ENCODE measurements at places on chromosomes 1 and 21.
A peak's percentile ranks its signal among the peaks of the same experiment; 100 is the strongest.

- DNase-seq, result no peak
These were observed 89.3 kb downstream of the SIM2 start for GRCh38 chr21:36788120-36788638.

- peak; percentile 27 for DNase-seq
These were observed 17.4 kb downstream of the ZNF326 start for GRCh38 chr1:90012300-90012699.

DNA sequence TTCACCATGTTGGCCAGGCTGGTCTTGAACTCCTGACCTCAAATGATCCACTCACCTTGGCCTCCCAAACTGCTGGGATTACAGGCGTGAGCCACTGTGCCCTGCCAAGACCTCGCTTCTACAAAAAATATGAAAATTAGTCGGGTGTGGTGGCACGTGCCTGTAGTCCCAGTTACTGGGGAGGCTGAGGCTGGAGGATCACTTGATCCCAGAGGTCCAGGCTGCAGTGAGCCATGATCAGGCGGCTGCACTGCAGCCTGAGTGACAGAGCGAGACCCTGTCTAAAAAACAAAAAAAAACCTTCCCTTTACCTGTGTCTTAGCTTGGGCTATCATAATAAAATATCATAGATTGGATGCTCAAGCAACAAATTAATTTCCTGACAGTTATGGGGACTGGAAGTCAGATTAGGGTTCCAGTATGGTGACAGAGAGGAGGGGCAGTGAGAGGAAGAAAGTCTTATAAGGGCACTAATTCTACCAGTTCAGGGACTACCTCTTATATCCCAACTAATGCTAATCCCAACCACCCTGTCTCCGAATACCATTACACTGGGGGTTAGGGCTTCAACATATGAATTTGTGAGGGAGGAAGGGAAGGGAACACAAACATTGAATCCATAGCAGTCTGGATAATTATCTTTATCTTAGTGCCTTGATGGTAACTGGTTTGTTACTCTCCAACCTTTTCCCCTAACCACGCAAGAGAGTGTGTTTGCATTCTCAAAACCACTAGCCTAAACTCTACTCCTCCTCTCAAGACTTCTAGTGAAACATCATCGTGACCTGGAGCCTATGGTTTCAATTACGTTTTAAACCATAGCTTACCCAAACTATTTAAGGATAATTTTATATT is 1.0 kb upstream of the NAXE start:
- no peak for DNase-seq

DNA sequence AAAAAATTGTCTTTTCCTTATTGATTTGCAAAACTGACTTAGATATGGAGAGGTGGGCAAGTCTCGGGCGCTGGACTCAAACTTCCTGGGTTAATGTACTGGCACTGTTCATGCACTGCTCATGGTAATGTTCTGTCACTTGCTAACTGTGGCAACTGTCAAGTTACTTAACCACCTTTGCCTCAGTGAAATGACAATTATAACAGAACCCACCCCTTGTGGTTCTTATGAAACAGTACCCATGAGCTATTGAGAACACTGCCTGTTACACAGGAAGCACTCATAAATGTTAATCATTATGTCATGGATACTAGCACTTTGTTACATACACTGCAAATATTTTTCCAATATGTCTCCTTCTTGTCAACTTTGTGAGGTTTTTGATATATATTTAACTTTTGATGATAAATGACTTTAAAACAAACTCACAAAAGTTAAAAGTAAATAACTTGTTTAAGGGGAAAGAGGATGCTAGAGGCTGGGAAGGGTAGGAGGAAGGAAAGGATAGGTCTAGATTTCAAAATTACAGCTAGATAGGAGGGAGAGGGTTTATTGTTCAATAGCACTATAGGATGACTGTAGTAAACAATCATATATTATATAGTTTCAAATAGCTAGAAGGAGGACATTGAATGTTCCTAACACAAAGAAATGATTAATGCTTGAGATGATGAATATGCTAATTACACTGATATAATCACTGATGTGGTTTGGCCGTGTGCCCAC is 342.5 kb downstream of the ADGRL2 start:
- no peak for DNase-seq

GRCh38 chr1:182676274-182676673 is 8.1 kb downstream of the RGS8 start:
- peak; percentile 2 for DNase-seq

DNA sequence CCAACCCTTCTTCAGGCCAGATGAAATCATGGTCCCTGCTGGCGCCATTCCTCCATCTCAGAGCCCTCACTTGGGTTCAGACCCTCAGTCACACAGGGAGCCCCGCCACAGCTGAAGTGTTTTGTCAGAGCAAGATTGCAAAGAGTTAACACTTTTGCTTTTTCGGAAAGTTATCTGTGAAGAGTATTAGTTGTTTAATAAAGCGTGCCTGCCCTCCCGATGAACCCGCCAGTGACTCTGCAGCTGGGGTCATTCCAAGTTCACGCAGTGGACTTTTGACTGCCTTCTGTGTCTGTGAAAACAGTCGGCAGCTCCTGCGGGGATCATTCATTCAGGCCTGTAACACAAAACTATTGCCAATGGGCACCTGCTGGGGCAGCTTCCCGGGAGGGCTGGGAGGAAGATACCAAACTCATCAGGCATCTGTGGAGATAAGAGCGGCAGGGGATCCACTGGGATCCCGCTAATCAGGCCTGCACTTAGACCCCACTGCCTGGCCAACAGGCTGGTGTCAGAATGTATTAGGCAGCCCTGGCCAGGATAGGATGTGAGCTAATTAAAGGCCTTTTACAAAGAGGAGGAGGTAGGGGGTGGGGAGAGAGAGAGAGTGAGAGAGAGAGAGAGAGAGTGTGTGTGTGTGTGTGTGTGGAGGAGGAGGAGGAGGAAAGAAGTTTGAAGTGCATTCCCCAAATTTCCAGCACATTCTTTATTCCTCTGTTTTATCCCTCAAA is 184.5 kb downstream of the DHRS3 start:
- DNase-seq, result peak; percentile 68

GRCh38 chr1:21118167-21118566 is 58.5 kb downstream of the EIF4G3 start:
- DNase-seq, result no peak

- no peak for DNase-seq
These were observed 635.7 kb downstream of the KIF26B start for GRCh38 chr1:245790441-245790840.

GRCh38 chr1:58539553-58539952 is 7.0 kb downstream of the OMA1 start:
- peak; percentile 52 for DNase-seq

- no peak for DNase-seq
These were observed 18.8 kb upstream of the ARTN start for GRCh38 chr1:43914576-43915525.

GRCh38 chr1:145716641-145717345 is 2.5 kb upstream of the CD160 start:
- DNase-seq, result no peak

GRCh38 chr1:110262846-110263631 is 52.9 kb downstream of the KCNC4 start:
- no peak for DNase-seq

GRCh38 chr1:198183605-198184004 is 26.8 kb downstream of the NEK7 start:
- no peak for DNase-seq

DNA sequence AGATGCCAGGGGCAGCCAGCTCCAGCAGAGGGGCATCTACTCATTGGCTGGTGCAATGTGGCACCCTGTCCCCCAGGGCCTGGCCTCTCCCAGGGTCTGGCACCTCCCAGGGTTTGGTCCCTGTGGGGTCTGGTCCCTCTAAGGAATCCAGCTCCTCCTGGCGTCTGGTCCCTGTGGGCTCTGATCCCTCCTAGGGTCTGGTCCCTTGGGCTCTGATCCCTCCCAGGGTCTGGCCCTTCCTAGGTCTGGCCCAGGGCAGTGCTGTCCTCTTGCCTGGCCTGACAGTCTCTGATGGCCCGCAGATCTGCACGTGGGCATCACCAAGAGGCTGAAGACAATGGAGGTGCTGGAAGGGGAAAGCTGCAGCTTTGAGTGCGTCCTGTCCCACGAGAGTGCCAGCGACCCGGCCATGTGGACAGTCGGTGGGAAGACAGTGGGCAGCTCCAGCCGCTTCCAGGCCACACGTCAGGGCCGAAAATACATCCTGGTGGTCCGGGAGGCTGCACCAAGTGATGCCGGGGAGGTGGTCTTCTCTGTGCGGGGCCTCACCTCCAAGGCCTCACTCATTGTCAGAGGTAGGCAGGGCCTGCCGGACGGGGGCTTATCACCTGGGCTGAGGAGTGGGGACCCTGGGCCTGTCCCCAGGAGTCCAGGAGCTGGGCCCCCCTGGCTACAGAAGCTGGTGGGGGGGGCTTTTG is 73.9 kb downstream of the OBSCN start:
- DNase-seq, result no peak

GRCh38 chr1:102191723-102192122 is 195.0 kb upstream of the OLFM3 start:
- DNase-seq, result peak; percentile 2

DNA sequence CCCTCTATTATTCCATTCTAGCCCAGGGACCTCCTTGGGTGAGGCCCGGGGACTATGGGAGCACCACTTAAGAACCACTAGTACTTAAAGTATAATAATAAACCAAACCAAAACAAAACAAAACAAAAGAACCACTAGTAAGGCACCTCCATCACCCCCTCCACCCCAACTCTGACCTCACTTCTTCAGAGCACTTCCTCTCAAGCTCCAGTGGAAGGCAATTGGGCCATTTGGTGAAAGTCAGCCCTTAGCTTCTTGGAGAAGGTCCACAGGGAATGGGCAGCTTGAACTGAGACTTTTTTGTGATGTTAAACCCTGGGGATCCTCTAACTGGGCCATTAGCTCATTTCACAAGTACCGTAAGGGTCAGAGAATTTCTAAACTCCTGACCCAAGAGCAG is 237.3 kb downstream of the RHOU start:
- no peak for DNase-seq

DNA sequence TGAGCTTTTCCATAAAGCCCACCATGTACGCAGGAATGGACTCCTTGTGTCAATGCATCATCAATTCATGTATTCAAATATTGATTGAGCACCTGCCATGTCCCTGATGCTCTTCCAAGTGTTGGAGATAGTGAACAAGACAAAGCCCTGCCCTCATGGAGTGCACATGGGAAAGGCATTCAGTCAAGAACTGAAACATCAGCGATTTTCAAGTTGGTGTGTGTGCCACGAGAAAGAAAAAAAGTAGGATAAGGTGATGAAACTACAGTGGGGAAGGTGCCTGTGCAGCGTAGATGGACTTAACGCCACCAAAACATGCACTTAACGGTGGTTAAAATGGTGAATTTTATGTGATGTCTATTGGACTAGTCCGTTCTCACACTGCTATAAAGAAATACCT is 432.7 kb upstream of the VAMP3 start:
- no peak for DNase-seq

DNA sequence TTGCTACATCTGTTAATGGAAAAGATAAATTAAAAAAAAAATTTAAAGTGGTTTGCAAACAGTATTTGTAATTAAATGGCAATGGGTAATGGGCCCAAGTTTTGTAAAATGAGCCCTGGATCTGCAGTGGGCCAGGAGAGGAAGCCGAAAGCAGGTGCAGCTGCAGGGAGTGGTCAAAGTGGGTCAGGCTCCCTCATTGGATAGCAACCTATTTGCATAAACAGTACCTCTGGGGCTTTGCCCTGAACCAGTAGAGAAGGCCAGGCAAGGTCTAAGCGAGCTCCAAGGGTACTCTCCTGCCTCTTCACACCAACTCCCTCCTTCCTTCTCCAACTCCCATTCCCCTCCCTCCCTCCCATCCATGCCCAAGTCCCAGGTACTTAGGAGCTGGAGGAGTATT is 138.9 kb downstream of the HMGB4 start:
- DNase-seq, result no peak

- DNase-seq, result no peak
These were observed 12.7 kb upstream of the GADD45A start for GRCh38 chr1:67672260-67672803.

GRCh38 chr1:248872752-248873408 is 14.0 kb upstream of the ZNF692 start:
- peak; percentile 65 for DNase-seq

DNA sequence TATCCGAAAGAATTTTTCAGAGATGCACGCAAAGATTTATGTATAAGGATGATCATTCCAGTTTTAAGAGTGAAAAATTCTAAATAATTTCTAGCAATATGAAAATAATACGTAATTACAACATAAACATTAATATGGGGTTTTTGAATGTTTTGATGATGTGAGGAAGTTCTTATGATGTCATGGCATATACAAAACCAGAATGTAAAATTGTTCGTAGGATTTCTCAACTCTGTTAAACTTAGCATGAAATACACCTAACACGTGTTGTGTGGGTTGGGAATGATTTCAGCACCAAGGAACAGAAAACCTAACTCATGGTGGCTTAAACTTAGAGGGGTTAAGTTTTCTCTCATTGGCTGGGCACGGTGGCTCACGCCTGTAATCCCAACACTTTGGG is 62.2 kb downstream of the MYOM3 start:
- no peak for DNase-seq

DNA sequence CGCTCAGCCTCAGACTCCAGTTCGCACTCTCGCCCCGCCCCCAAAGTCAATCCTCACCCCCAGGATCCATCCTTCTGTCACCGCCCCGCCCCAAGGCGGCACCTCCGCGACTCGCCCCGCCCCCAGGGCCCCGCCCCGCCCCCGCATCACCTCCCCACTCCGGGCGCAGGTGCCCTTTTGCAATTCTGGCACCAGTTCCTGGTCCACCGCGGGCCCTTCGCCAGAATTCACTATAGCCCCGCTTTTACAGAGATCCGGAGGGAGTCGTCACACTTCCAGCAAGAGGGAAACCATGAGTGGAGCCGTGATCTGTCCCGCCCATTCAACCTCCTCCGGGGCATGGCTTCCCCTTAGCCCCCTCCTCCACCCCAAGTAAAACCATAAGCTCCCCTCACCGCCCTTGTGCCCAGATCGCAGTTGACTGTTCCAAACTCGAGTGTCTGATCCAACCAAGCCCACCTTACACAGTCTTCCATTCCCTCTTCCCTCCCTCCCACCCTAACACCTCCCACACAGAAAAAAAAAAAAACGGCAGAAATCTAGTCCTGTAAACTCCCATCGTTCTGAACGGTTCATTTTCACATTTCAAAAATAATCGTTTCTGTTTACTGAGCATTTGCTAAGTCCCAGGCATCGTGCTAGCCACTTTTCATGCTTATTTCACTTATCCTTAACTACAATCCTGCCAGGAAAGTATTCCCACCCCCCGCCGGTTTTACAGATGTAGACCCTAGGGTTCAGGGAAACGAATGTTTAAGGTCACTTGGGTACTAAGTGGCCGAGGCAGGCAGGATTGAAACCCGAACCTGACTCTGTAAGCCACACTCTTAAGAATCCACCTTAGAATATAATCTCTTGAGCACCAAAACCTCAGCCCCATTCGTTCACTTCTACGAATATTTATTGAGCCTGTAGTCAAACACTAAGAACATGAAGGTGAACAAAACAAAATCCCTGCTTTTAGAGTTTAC is 1.3 kb upstream of the DNAJC16 start:
- no peak for DNase-seq

GRCh38 chr1:6391951-6392808 is 1.4 kb downstream of the ACOT7 start:
- DNase-seq, result no peak

Measured in fibroblast of lung (primary cell).